ENCODE measurements at places on chromosomes 11 and 22.

GRCh38 chr22:31160328-31160978 is 471 bp downstream of the RNF185 start:
- no peak for DNase-seq

DNA sequence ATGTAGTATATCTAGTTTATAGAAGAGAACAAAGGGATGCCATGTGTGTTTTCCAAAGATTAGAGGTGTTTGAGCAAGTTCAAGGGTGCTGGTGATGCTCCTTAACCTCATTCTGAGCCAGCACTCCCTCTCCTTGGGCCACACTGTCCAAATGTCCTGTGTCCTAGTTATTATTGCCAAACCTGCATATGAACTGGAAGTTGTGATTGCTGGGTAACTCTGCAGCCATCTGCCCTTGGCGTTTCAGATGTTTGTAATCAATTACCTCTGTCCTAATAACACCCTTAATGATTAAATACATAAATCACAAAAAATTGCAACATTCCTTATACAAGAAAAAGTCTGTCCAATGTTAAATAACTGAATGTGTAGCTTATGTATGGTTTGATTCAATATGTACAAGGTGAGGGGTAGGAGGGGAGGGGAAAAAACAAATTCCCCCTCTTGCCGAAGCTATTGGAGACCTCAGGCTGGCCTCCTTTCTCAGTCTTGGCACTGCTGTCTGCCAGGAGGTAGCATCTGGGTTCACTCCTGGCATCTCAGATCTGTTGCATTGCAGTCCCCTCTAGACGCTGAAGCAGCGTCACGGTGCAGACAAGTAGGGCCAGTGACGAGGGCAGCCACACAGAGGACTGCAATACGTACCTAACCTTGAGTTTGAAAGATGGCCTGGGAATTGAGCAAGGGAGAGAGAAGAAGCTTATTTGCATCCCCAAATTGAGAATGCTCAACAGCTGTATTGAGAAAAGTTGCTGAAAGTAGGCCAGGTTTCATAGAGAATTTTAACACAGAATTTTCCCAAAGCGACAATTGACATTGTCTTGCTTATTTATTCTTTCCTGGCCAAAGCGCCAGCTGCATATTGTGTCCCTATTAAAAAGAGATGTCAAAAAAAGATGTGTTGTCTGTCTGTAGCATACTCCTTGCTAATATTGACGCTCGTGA is 89.6 kb upstream of the ARHGAP32 start:
- DNase-seq = no peak

GRCh38 chr11:116931206-116931953 is 94.0 kb upstream of the APOA1 start:
- no peak for DNase-seq

- no peak for DNase-seq
Measured at GRCh38 chr11:35622070-35622469, 3.8 kb downstream of the FJX1 start.

GRCh38 chr11:32012049-32012448 is 78.8 kb upstream of the RCN1 start:
- no peak for DNase-seq

- DNase-seq = no peak
Measured at GRCh38 chr11:76708972-76709660, 38.6 kb upstream of the LRRC32 start.
